HS-5 (cell line): ENCODE measurements at places on chromosomes 11 and 22.
A peak's percentile ranks its signal among the peaks of the same experiment; 100 is the strongest.

- DNase-seq = no peak
Measured at GRCh38 chr11:72238492-72239312, 5.3 kb downstream of the PHOX2A start.

GRCh38 chr11:13000721-13001120 is 8.4 kb upstream of the RASSF10 start:
- no peak for DNase-seq

DNA sequence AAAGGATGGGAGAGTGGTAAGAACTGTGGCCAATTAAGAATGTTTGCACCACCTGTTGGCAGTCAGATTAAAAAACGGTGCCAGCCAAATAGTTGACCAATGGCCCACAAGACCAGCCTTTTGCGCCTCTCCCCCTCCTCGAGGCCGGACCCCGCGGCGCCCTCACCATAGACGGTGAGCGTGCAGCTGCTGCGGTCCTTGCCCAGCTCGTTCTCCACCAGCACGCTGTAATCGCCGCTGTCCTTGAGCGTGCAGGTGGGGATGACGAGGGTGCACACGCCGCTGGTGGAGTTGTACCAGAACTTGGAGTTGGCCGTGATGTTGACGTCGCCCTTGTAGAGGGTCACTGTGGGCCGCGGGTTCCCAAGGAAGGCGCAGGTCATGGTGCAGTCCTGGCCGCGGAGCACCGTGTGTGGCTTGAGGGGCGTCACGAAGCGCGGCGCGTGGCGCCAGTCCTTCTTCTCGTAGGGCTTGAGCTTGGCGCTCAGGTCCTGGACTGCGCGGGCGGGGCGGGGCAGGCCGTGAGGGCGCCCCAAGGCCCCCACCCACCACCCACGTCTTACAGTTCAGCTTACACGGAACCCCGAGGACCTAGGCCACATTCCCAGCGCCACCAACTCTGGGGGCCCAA is 7.2 kb downstream of the TMEM86A start:
- DNase-seq = no peak

- no peak for DNase-seq
Measured at GRCh38 chr11:73124800-73125199, 17.3 kb downstream of the FCHSD2 start.

DNA sequence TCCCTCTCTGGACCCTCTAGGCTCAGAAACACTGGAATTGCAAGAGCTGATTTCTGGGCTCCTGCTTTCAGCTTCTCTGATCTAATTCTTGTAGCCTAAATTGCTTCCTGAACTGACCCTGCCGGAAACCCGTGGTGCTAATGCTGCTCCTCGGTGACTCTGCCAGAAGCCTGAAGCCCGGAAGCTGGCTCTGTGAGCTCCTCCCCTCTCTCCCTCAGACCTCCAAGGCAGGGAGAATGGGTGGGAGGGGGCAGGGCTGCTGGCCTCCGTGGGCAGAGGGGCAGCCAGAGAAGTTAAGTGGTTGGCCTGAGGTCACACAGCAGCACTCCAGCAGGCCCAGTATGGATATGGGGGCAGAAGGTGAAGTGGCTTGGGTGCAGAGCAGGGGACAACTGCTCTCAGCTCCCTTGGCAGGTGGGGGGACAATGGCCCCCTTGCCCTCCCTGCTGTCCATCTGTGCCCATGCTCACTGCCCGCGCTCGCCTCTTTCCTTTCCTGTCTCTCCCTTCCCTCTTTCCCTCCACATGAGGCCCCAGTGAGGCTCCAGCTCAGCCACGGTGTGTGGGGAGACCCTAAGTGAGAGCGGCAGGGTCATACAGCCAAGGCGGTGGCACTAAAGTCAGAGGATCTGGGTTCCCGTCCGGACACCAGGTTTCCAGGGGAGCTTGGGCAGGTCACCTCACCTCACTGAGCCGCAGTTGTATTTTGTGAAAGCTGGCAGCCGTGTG is 16.2 kb downstream of the CAPN5 start:
- DNase-seq = no peak

GRCh38 chr11:47213950-47214565 is 716 bp upstream of the DDB2 start:
- DNase-seq = peak; percentile 54

GRCh38 chr11:3003396-3004231 is 11.5 kb upstream of the NAP1L4 start:
- no peak for DNase-seq

GRCh38 chr22:19723232-19723982 is at the start of gene GP1BB:
GP1BB (plus strand) TSS chr22:19723539; CDS start chr22:19723570, 31 bp downstream.
- DNase-seq = no peak

GRCh38 chr22:25199731-25200520 is at the start of gene CRYBB3:
CRYBB3 (plus strand) TSS chr22:25199858; CDS start chr22:25201397, 1,539 bp downstream.
- DNase-seq = no peak

- no peak for DNase-seq
Measured at GRCh38 chr22:17803609-17804270, 29.5 kb upstream of the BID start.

DNA sequence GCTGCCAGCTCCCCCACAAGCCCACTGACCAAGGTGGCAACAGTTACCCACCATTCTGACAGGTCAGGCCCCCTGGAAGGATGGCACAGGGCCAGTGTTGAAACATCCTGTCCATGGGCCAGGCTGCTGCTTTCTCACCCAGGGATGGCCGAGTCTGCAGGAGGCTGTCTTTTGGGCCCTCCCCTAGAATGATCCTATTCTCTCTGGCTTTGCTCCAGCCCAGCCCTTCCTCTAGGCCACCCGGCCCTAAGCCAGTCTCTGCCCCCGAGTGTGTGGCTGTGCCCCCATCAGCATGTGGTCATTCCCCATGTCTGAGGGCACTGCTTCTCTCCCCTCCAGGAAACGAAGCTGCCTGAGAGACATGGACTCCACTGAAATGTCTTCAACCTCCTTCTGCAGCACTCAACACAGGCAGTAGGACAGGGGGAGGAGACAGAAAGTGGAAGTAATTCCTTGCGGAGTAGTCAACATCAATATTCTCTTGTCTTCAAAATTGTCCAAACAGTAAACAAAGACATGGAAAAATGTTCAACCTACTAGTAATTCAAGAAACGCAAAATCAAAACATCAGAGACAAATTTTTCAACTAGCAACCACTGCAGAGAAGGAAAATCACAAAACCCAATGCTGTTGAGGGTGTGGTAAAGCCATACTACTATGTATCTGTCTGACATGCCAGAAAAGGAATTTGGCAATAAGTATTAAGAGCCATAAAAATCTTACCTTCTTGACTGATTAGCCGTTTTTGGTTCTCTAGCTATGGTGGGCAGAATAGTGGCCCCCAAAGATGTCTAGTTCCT is 5.1 kb upstream of the SCARF2 start:
- DNase-seq = no peak

- DNase-seq = no peak
Measured at GRCh38 chr11:68215087-68215445, 2.0 kb upstream of the KMT5B start.

DNA sequence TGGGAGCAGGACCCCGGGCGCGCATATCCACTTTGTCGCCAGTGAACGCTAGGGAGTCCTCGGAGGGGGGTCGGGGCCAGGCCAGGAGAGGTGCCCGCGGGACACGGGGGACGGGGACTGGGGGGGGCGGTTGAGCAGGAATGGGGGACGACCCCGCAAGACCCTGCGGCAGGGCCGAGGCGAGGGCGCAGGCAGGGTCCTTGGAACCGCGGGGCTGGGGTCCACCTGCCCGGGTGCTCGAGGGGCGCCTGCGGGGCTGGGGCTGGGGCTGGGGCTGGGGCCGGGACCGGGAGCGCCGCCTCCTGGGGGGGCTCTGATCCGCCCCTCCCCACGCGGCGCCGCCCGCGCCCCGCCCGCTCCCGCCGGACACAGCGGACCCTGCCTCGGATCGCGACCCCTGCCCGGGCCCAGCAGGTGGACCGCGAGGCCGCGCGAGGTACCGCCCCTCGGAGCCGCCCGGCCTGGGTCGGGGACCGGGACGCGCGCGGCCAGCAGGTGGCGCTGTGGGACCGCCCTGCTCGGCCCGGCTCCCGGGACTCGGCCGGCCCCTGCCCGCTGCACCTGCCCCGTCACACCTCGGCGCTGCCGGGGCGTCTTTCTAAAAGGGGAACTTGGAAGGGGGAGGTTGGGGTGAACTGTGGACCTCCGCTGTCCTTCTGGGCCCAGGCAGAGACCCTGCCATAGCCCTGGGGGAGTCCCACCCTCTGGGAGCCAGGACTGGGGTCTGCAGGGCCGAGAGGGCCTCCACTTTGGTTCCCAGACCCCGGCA is 11.0 kb downstream of the CRELD2 start:
- no peak for DNase-seq

DNA sequence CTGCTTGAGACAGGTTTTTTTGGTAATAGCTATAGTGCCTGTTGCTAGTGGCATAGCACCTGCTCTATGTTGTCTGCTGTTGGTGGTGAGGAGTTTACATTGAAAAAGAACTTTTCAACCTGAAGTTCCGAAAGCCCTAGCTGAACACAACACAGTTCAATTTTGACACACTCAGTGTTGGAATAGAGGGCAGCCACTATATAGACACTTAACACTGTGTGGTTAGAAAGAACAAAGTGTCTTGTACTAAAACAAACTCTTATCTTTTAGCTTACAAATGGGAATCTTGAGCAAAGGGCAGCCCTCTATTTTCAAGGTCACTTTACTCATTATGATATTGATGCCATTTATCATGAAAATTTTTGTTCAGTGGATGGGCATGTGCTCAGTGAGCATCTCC is 18.4 kb downstream of the TBCEL start:
- DNase-seq = no peak

DNA sequence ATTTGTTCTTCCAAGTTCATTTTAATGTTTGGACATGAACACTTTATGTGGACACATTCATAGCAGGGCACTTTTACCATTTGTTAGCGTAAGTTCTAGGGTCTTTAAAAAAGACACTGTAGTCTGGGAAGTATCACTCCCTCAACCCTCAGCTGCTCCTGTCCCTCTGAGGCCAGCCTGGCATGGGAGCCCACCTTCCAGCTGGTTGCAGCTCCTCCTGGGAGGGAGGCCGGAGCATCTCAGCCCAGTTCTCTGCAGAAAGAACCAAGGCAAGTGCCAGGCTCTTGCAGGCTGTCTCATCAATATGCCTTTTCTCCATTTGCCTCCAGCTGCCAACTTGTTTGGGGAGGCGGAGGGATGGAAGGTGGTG is 150.6 kb downstream of the OPCML start:
- DNase-seq = no peak

- DNase-seq = no peak
Measured at GRCh38 chr22:43999378-43999777, 24.7 kb upstream of the PARVB start.

DNA sequence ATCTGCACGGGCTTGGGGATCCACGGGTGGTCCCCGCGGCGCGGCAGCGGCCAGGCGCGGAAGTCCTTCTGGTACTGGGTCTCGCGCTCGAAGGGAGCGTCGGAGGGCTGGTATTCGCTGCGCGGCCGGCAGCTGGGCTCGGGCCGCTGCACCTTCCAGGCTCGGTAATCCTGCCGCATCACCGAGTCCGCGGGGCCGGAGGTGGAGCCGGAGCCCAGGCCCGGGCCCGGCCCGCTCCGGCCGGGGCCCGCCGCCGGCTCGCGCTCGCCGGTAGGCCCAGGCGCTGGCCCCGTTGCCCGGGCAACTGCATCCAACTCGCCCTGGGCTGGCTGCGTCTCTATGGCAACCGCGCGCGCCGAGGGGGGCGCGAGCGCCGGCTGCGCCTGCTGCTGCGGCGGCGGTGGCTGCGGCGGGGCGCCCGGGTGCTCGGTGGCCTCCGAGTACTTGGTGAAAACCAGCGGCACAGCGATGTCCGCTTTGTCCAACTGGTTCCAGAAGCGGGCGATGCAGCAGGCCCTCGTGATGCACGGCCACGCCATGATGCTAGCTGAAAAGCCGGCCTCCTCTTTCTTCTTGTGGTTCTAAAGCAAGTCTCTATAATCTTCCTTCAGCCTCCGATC is 897 bp downstream of the MAP6 start:
- DNase-seq = no peak

GRCh38 chr11:45393826-45394225 is 107.7 kb upstream of the SYT13 start:
- no peak for DNase-seq

GRCh38 chr22:17190702-17191101 is 28.5 kb downstream of the ADA2 start:
- no peak for DNase-seq

GRCh38 chr11:68140496-68141245 is 19.5 kb upstream of the CHKA start:
- DNase-seq = no peak

GRCh38 chr11:20031155-20032001 is 128.9 kb downstream of the DBX1 start:
- DNase-seq = peak; percentile 55

- no peak for DNase-seq
Measured at GRCh38 chr11:23554002-23554401, 693.7 kb upstream of the CCDC179 start.

- DNase-seq = peak; percentile 47
Measured at GRCh38 chr11:86741839-86742805, 58.2 kb upstream of the PRSS23 start.

- DNase-seq = no peak
Measured at GRCh38 chr11:72683782-72684200, 9.6 kb upstream of the PDE2A start.

- no peak for DNase-seq
Measured at GRCh38 chr11:47184711-47185304, 1.4 kb downstream of the PACSIN3 start.

DNA sequence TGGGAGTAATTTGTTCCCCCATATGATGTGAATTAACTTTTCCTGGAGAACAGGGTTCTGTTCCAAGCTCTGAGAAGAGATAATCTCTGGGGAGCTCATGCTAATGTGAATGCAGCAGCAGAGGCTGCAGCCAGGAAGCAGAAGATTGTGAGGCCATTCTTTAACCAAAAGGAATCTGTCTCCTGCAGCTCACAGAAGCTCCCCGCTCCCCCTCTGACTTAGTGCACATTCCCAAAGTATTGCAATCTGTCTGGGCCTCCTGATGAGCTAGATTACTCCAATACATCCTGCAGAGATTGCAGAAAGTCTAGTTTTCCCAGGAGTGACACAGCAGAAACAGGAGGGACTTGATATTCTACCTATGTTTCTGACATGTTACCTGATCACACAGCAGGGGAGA is 420.6 kb upstream of the FAT3 start:
- no peak for DNase-seq

- DNase-seq = no peak
Measured at GRCh38 chr11:118846181-118846935, 37.3 kb upstream of the CXCR5 start.

- DNase-seq = no peak
Measured at GRCh38 chr22:46571642-46572250, 34.3 kb upstream of the CELSR1 start.

DNA sequence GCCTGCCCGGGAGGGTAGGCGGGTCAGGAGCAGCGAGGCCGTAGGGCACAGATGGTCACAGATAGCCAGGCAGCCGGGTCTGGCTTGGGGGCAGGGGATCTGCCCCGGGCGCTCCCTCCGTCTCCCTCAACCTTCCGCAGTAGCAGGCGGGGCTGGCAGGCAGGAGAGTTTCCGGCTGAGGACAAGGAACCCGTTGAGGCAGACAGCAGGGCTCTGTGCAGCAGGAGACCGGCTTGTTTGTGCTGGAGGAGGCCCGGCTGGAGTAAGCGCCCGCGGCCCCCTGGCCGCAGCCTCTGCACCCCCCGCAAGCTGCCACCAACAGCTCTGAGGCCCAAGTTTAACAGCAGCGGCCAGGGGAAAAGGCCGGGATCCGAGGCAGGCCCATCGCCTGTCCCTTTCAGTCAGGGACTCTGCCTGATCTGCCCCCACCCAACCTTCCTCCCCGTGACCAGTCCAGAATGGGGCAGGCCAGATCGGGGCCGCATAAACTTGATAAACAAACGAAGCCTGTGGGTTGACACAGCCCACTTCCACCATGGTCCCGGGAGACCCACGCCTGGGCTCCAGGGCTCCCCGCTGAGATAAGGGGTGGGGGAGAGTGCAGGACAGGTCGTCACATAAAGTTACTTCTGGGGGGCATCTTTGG is 13.6 kb downstream of the SCARF2 start:
- DNase-seq = no peak

GRCh38 chr11:75931124-75931523 is 116.1 kb downstream of the UVRAG start:
- DNase-seq = no peak
